ENCODE measurements at places on chromosomes 7 and 10. TPM values are rescaled to one million over a fixed set of nuclear protein-coding genes. Genes with fewer than 3 reads are reported as not detected.

DNA sequence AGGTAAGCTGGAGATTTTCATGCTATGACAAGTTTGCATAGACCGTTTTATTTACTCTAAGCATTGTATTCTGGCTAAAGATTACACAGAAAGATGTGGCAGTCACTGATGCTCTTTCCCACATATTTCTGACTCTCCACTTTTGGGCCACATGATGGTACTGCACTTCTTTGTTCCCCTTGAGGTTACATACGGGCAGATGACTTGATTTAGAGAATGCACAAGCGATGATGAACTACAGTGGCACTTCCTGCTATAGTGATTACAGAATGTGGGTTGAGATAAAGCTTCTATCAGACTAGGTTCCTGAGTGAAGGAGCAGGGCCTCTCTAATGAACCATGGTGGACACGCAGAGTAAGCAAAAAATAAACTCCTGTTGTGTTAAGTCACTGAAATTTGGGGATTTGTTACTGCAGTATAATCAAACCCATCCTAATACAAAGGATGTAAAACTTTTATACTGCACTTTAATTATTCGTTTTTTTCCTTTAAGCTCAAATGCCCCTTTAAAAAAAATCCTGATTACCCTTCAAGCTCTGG is 177.9 kb downstream of the TAX1BP1 start:
- no peak for DNase-seq
- H3K36me3 ChIP-seq, result no peaks in the 10 kb centered on the region
- H3K4me1 ChIP-seq, result no peaks in the 10 kb centered on the region
- no peak overlapping the region for H3K4me3 ChIP-seq

GRCh38 chr7:107614425-107614824 is 34.4 kb downstream of the BCAP29 start:
- H3K36me3 ChIP-seq, result no peaks in the 10 kb centered on the region
- no peak overlapping the region for H3K4me3 ChIP-seq
- no peaks in the 10 kb centered on the region for H3K27me3 ChIP-seq
- no peaks in the 10 kb centered on the region for H3K4me1 ChIP-seq

Gene CAMK2B
- 3.2 TPM for polyA plus RNA-seq

Gene ARHGAP22
- 0.62 TPM for polyA plus RNA-seq

- no peak overlapping the region for H3K27ac ChIP-seq
- H3K4me1 ChIP-seq, result no peaks in the 10 kb centered on the region
- no peaks in the 10 kb centered on the region for H3K36me3 ChIP-seq
- no peaks in the 10 kb centered on the region for H3K27me3 ChIP-seq
These were observed 40.5 kb upstream of the COMTD1 start for GRCh38 chr10:75276069-75276872.

Gene GLI3
- 0.92 TPM for polyA plus RNA-seq

Gene RHEB
- 123 TPM for polyA plus RNA-seq

Gene GALNT17
- polyA plus RNA-seq, result 5.5 TPM

- peaks cover 27% of the 10 kb centered on the region for H3K36me3 ChIP-seq
- DNase-seq, result no peak
- no peak overlapping the region for H3K4me3 ChIP-seq
- peaks cover 2% of the 10 kb centered on the region for H3K4me1 ChIP-seq
- H3K27me3 ChIP-seq, result no peaks in the 10 kb centered on the region
These were observed 120.7 kb downstream of the TRRAP start for GRCh38 chr7:98998821-98999725.

- DNase-seq, result no peak
- no peak overlapping the region for H3K27ac ChIP-seq
- H3K27me3 ChIP-seq, result no peaks in the 10 kb centered on the region
- H3K4me1 ChIP-seq, result no peaks in the 10 kb centered on the region
- H3K36me3 ChIP-seq, result no peaks in the 10 kb centered on the region
These were observed 9.6 kb downstream of the PYROXD2 start for GRCh38 chr10:98405422-98405821.

DNA sequence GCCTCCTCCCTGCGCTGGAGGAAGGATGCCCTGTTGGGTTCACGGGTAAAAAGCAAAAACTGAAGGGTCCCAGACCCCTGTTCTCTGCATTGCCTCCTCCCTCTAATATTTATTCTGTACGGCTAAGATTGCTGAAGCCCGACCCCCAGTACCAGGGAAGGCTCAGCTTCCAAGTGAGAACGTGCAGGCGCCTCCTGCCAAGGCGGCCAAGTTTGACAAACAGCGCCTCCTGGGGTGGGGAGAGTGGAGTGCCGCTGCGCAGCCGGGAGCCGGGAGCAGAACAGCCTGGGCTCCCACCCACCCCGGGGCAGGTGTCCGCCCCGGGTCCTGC is 4.7 kb upstream of the EBF3 start:
- H3K36me3 ChIP-seq, result no peaks in the 10 kb centered on the region
- peak; percentile 90 for DNase-seq
- peaks cover 58% of the 10 kb centered on the region for H3K27me3 ChIP-seq

- H3K27me3 ChIP-seq, result no peaks in the 10 kb centered on the region
- H3K4me1 ChIP-seq, result no peaks in the 10 kb centered on the region
- no peak overlapping the region for H3K4me3 ChIP-seq
- no peak overlapping the region for H3K27ac ChIP-seq
- no peaks in the 10 kb centered on the region for H3K36me3 ChIP-seq
These were observed 108.8 kb upstream of the GSDME start for GRCh38 chr7:24866004-24866615.

DNA sequence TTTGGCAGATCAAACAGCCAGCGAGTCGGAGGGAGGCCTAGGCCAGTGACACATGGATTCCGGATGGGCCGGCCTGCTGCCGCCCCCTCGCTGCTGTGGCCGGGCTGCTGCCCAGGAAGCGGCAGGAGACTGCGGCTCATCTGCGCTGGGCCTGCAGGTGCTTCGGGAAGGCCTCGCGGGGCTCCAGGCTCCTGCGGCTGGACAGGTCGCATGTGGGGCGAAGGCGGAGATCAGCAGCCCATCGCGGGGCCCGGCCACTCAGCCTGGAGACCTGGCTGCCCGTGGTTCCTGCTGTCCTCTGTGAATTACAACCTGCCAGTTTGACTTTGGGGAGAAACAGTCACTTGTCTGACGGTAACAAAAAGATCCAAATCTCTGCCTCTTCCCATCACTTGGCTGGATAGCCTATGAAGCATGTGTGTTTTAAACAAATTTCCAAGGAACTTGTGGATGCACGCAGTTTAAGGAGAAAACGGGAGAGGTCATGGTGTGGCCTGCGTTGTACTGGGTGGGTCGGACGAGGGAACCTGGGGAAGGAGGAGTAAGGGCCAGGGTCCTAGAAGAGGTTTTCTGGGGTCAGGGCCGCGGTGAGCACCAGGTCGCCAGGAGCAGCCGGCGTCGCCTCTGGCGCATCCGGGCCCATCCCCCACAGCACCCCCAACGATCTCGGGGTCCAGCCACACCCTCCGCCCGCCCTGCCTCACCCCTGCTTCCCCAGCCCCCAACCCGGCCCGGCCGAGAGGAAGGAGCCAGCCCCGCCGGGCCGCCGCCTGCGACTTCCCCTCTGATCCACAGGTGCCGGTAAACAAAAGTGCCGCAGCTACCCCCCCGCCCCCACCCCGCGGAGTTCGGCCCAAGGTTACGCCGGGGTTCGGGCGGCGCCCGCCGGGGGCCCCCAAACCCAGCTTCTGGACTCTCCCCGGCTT is 1.6 kb downstream of the SPOCK2 start:
- H3K4me1 ChIP-seq, result peaks cover 11% of the 10 kb centered on the region
- peak overlapping the region; percentile 40 for H3K4me3 ChIP-seq
- DNase-seq, result peak; percentile 73
- no peak overlapping the region for H3K27ac ChIP-seq
- H3K27me3 ChIP-seq, result peaks cover 5% of the 10 kb centered on the region

- no peaks in the 10 kb centered on the region for H3K27me3 ChIP-seq
- H3K36me3 ChIP-seq, result no peaks in the 10 kb centered on the region
- no peak for DNase-seq
- H3K27ac ChIP-seq, result no peak overlapping the region
These were observed 87.9 kb downstream of the FZD1 start for GRCh38 chr7:91352091-91352490.

DNA sequence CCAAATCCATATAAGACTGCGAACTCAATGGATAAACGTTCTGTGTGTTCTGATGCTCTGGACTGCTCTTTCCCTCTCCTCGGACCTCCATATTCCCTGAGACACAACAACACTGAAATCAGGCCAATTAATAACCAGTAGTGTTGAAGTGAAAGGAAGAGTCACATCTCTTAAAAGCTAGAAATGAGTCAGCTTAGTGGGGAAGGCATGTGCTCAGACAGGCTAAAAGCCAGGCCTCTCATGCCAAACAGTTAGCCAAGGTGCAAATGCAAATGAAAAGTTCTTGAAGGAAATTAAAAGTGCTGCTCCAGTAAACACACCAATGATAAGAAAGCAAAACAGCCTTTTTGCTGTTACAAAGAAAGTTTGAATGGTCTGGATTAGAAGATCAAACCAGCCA is 29.3 kb downstream of the TNS3 start:
- H3K4me1 ChIP-seq, result peaks cover 23% of the 10 kb centered on the region
- H3K27me3 ChIP-seq, result no peaks in the 10 kb centered on the region
- H3K27ac ChIP-seq, result no peak overlapping the region
- no peak overlapping the region for H3K4me3 ChIP-seq

DNA sequence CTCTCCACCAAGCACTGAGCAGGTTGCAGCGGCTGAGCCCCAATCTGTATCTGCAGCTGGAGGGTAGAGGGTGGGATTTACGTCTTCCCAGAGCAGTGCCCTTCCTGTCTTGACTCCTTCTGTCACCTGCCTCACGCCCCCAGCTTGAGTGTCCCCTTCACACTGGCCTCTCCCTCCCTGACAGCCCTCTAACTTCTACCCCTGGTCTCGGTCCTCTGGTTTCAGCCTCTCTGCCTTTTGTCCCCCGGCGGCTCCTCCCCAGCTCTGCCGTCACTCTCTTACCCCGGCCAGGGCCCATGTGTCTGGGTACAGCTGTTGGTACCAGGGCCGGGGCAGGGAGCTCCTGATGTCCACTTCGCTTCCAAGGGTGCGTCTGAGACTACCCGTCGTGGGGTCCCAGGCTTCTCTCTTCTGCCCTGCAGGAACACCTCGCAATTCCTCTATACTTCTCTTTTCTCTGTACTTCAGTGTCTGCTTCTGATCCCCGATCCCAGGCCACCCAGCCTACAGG is 654 bp downstream of the MUC3A start:
- H3K27me3 ChIP-seq, result no peaks in the 10 kb centered on the region
- no peak overlapping the region for H3K4me3 ChIP-seq
- DNase-seq, result no peak
